Activated CD8-positive, alpha-beta memory T cell treated with anti-CD3 and anti-CD28 coated beads for 36 hours (primary cell): ENCODE measurements at places on chromosomes 4 and X. TPM values are rescaled to one million over a fixed set of nuclear protein-coding genes. Genes with fewer than 3 reads are reported as not detected.

IL21 gene
- total RNA-seq: 3.2 TPM

GASK1B gene
- total RNA-seq: not detected

TMEM31 gene
- total RNA-seq: not detected

CCKAR gene
- not detected for total RNA-seq

DHX15 gene
- total RNA-seq: 226 TPM
